ENCODE measurements at places on chromosomes 2 and 18. TPM values are rescaled to one million over a fixed set of nuclear protein-coding genes. Genes with fewer than 3 reads are reported as not detected.

- H3K27me3 ChIP-seq, result no peaks in the 10 kb centered on the region
- H3K27ac ChIP-seq, result no peak overlapping the region
- H3K4me1 ChIP-seq, result no peaks in the 10 kb centered on the region
- H3K36me3 ChIP-seq, result no peaks in the 10 kb centered on the region
- H3K4me3 ChIP-seq, result no peak overlapping the region
Observed at GRCh38 chr2:6487765-6488164, 377.9 kb downstream of the CMPK2 start.

GRCh38 chr2:9914384-9915065 is 37.0 kb upstream of the GRHL1 start:
- no peak overlapping the region for H3K27ac ChIP-seq
- no peaks in the 10 kb centered on the region for H3K27me3 ChIP-seq
- no peaks in the 10 kb centered on the region for H3K36me3 ChIP-seq
- H3K4me1 ChIP-seq, result no peaks in the 10 kb centered on the region
- H3K4me3 ChIP-seq, result no peak overlapping the region
- no peak for DNase-seq

GRCh38 chr18:22767653-22768052 is 165.5 kb upstream of the RBBP8 start:
- H3K4me1 ChIP-seq, result no peaks in the 10 kb centered on the region
- no peaks in the 10 kb centered on the region for H3K27me3 ChIP-seq
- H3K27ac ChIP-seq, result no peak overlapping the region

GRCh38 chr2:222572751-222573174 is 83.1 kb downstream of the FARSB start:
- no peak for DNase-seq
- no peaks in the 10 kb centered on the region for H3K27me3 ChIP-seq
- H3K4me1 ChIP-seq, result peaks cover 15% of the 10 kb centered on the region
- H3K4me3 ChIP-seq, result no peak overlapping the region
- H3K27ac ChIP-seq, result no peak overlapping the region

GRCh38 chr2:197071790-197072436 is 145.4 kb upstream of the PGAP1 start:
- DNase-seq, result no peak
- no peaks in the 10 kb centered on the region for H3K27me3 ChIP-seq
- H3K36me3 ChIP-seq, result no peaks in the 10 kb centered on the region
- H3K4me1 ChIP-seq, result peaks cover 12% of the 10 kb centered on the region

DNA sequence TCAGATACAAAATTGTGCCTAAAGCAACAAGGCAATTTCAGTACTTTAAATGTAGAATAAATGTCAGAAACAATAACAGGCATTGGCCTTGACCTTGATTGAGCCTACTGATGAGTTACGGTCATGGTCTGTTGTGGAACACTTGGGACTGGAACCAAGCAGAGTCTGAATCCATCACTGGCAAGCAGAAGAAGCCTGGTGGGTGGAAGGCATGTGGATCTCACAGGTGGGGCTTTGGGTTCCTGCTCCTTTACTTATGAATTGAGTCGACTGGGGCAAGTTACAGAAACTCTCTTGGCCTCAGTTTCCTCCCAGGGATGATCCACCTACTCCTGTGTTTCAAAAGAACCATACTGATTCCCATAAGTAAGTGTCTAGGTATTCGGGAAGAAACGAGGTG is 102.3 kb downstream of the KCNF1 start:
- no peak for DNase-seq
- no peak overlapping the region for H3K27ac ChIP-seq
- no peaks in the 10 kb centered on the region for H3K4me1 ChIP-seq
- H3K27me3 ChIP-seq, result no peaks in the 10 kb centered on the region

DNA sequence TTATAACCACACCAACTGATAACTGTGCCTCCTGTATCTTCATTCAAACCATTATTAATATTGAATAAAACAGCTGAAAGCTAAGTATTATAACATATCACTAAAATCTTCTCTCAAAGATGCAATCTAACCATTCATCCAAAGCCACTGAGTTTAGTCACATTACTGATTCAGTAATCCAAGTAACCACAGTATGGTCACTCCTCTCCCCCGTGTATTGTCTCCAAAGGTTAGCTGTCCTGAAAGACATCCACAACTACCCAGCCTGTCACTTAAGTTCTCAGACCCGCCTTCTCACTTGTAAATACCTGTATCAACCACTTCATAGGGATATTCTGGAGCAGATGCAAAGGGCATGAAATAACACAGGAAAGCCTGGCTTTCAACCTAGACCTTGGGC is 213.4 kb upstream of the BOD1L2 start:
- no peak overlapping the region for H3K27ac ChIP-seq
- no peak for DNase-seq
- no peaks in the 10 kb centered on the region for H3K4me1 ChIP-seq
- H3K4me3 ChIP-seq, result no peak overlapping the region
- H3K36me3 ChIP-seq, result peaks cover 8% of the 10 kb centered on the region
- no peaks in the 10 kb centered on the region for H3K27me3 ChIP-seq

Gene FAM228A
- total RNA-seq, result 0.92 TPM

Gene POLR1B
- 12.5 TPM for total RNA-seq

Gene CACNB4
- 13.8 TPM for total RNA-seq
